ENCODE measurements at places on chromosomes 3 and 15. TPM values are rescaled to one million over a fixed set of nuclear protein-coding genes. Genes with fewer than 3 reads are reported as not detected.

GRCh38 chr3:134721214-134721613, 70.4 kb upstream of the KY start:
- H3K4me1 ChIP-seq: no peaks in the 10 kb centered on the region
- no peak overlapping the region for H3K27ac ChIP-seq
- H3K27me3 ChIP-seq: no peaks in the 10 kb centered on the region

DNA sequence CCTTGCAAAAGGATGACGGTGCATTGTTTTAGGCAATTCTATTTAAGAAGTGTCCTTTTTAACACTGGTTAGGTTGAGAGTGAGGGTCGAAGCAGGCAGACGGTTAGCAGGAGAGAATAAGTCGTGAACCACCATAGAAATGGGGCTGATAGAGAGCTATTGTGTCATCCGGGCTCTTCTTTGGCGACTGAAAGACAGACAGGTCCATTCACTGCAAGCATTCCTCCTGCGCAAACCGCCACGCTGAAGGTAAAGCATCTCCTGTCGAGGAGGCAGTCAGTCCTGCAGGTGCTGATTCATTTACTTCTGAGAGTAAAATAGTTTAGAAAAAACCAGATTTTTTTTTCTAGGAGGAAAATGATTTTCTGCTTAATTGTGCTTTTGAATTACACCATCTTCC, 1002.8 kb upstream of the NR2F2 start:
- H3K27ac ChIP-seq: peak overlapping the region; percentile 63
- H3K4me1 ChIP-seq: no peaks in the 10 kb centered on the region
- no peaks in the 10 kb centered on the region for H3K27me3 ChIP-seq
- no peak for DNase-seq

GRCh38 chr3:114120211-114120610, 58.6 kb downstream of the DRD3 start:
- H3K27ac ChIP-seq: no peak overlapping the region
- no peaks in the 10 kb centered on the region for H3K27me3 ChIP-seq
- no peak for DNase-seq
- no peak overlapping the region for H3K4me3 ChIP-seq
- peaks cover 3% of the 10 kb centered on the region for H3K4me1 ChIP-seq

GRCh38 chr15:51223771-51224229, 114.6 kb downstream of the CYP19A1 start:
- H3K27ac ChIP-seq: no peak overlapping the region
- no peaks in the 10 kb centered on the region for H3K27me3 ChIP-seq
- DNase-seq: no peak
- H3K36me3 ChIP-seq: no peaks in the 10 kb centered on the region
- H3K4me1 ChIP-seq: no peaks in the 10 kb centered on the region

DNA sequence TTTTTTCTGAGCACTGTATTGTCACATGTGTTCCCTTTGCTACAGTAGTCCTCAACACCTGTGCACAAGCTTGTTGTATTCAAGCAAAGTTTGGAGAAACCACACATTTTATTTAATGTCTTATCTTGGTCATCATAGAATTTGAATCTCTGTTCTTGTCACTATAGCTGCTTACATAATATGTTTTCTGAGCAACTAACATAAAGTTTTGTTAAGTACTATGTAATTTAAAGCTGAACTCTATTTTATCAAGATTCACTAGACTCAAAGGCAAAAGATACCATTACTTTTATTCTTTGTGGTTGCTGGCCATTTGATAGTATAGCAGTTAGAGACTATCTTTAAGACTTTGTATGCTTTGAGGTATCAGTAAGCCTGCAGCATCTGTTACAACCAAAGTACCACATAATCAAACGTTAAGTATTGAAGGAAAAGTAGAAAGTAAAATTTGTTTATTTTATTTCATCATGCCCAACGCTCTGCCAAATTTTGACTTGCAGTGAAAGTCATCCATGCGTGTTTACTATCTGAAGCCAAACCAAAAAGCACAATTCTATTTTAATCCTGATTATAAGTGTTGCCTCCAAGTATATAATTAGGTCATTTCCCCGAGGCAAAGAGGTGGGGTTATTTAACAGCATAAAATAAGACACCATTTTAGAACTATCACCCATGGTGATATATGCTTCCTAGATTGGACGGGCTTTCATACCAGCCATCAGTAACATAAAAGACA, 10.3 kb upstream of the ABHD10 start:
- H3K36me3 ChIP-seq: no peaks in the 10 kb centered on the region
- H3K27ac ChIP-seq: no peak overlapping the region
- no peak overlapping the region for H3K4me3 ChIP-seq
- H3K4me1 ChIP-seq: peaks cover 37% of the 10 kb centered on the region
- no peaks in the 10 kb centered on the region for H3K27me3 ChIP-seq
- peak; percentile 94 for DNase-seq

- H3K27me3 ChIP-seq: no peaks in the 10 kb centered on the region
- peaks cover 14% of the 10 kb centered on the region for H3K4me1 ChIP-seq
- no peak overlapping the region for H3K4me3 ChIP-seq
- no peaks in the 10 kb centered on the region for H3K36me3 ChIP-seq
- no peak for DNase-seq
These were observed 1.4 kb upstream of the ISG20 start for GRCh38 chr15:88637436-88637835.

GRCh38 chr15:48905847-48906246, 27.9 kb downstream of the EID1 start:
- no peaks in the 10 kb centered on the region for H3K36me3 ChIP-seq
- H3K27me3 ChIP-seq: no peaks in the 10 kb centered on the region
- H3K4me1 ChIP-seq: no peaks in the 10 kb centered on the region

- no peak overlapping the region for H3K27ac ChIP-seq
- no peaks in the 10 kb centered on the region for H3K27me3 ChIP-seq
- no peak for DNase-seq
- no peaks in the 10 kb centered on the region for H3K36me3 ChIP-seq
- H3K4me3 ChIP-seq: no peak overlapping the region
- no peaks in the 10 kb centered on the region for H3K4me1 ChIP-seq
These were observed 45.1 kb upstream of the BFSP2 start for GRCh38 chr3:133354721-133355120.

- no peak overlapping the region for H3K27ac ChIP-seq
- no peaks in the 10 kb centered on the region for H3K27me3 ChIP-seq
- no peak overlapping the region for H3K4me3 ChIP-seq
- DNase-seq: no peak
These were observed 14.7 kb upstream of the SECISBP2L start for GRCh38 chr15:49060710-49061495.

DNA sequence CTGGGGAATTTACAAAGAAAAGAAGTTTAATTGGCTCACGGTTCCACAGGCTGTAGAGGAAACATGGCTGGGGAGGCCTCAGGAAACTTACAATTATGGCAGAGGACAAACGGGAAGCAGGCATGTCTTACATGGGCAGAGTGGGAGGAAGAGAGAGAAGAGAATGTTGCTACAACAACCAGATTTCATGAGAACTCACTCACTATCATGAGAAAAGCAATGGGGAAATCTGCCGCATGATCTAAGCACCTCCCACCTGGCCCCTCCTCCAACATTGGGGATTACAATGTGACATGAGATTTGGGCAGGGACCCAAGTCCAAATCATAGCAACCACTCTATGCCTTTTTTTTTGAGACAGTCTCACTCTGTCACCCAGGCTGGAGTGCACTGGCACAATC, 28.8 kb downstream of the PCNP start:
- no peaks in the 10 kb centered on the region for H3K27me3 ChIP-seq
- no peak for DNase-seq
- no peaks in the 10 kb centered on the region for H3K4me1 ChIP-seq
- H3K27ac ChIP-seq: no peak overlapping the region
- no peaks in the 10 kb centered on the region for H3K36me3 ChIP-seq
- no peak overlapping the region for H3K4me3 ChIP-seq

DNA sequence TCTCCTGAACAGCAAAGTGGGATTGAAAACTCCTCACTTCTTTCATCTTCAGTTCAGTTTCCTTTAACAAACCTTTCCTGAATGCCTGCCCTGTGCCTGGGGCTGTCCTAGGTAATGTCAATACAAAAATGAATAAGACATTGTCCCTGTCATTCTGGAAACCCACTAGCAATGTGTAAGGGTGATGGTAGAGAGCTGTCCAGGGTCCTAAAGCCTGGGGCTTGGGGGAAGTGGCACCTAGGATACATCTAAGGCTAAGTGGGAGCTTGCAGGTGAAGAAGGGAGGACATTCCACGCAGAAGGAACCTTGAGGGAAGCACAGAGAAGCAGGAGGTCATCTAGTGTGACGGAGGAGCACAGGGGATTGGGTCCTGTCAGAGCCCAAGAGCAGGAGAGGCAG, 212.7 kb upstream of the PPP2R3A start:
- DNase-seq: peak; percentile 24
- H3K36me3 ChIP-seq: no peaks in the 10 kb centered on the region
- no peak overlapping the region for H3K4me3 ChIP-seq
- no peaks in the 10 kb centered on the region for H3K4me1 ChIP-seq
- H3K27me3 ChIP-seq: no peaks in the 10 kb centered on the region

- H3K4me3 ChIP-seq: no peak overlapping the region
- no peak overlapping the region for H3K27ac ChIP-seq
- H3K4me1 ChIP-seq: no peaks in the 10 kb centered on the region
- H3K36me3 ChIP-seq: no peaks in the 10 kb centered on the region
- peak; percentile 88 for DNase-seq
These were observed 13.8 kb downstream of the BDH1 start for GRCh38 chr3:197541756-197542539.

- no peak overlapping the region for H3K4me3 ChIP-seq
- no peak overlapping the region for H3K27ac ChIP-seq
These were observed 18.6 kb upstream of the SYNM start for GRCh38 chr15:99086327-99086667.

DNA sequence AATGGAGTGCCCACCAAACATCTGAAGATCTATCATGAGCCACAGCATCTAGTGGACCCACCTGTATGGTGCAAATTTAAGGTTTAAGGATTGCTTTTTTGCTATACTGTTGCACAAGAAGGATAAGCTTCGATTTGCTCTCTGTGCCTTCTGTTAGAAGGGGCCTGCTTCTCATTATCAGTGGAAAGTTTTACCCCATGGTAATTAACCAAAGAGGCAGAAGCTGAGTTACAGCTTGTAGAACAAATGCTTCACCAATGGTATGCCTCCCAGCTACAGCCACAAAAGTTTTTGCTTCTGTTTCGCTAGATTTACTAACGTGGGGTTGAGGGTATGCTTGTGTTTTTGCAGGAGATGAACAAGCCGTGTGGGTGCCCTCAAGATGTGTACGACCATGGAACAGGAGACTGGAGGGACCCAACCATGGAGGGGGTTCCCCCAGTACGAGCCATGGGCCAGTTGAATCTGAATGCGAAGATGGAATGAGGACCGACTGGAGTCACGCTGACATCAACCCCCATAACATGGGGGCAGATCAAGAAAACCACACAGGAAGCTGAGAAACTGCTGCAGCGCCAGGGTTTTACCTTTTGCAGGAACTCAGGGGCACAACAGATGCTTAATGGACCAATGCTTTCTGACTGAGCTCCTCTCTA, 43.5 kb downstream of the ACAD9 start:
- H3K27ac ChIP-seq: no peak overlapping the region
- no peak for DNase-seq
- no peaks in the 10 kb centered on the region for H3K27me3 ChIP-seq
- no peaks in the 10 kb centered on the region for H3K4me1 ChIP-seq

- DNase-seq: no peak
- no peaks in the 10 kb centered on the region for H3K27me3 ChIP-seq
- H3K27ac ChIP-seq: no peak overlapping the region
- H3K36me3 ChIP-seq: no peaks in the 10 kb centered on the region
- no peaks in the 10 kb centered on the region for H3K4me1 ChIP-seq
- no peak overlapping the region for H3K4me3 ChIP-seq
These were observed 168.6 kb downstream of the SEMA6D start for GRCh38 chr15:47885920-47886319.

The HYAL3 gene
- 1.4 TPM for total RNA-seq

The ONECUT1 gene
- not detected for total RNA-seq

The FAM98B gene
- 10.5 TPM for total RNA-seq

The GXYLT2 gene
- total RNA-seq: 46.8 TPM

The KBTBD13 gene
- total RNA-seq: 0.23 TPM

The TMEM108 gene
- 9.8 TPM for total RNA-seq

The SEMA7A gene
- 15.0 TPM for total RNA-seq

The GRM7 gene
- 1.3 TPM for total RNA-seq

The TRH gene
- 0.40 TPM for total RNA-seq
